ENCODE measurements at places on chromosomes 16 and 17.

GRCh38 chr17:30222721-30223175 lies 12.7 kb downstream of the SLC6A4 start:
- no peak for DNase-seq

DNA sequence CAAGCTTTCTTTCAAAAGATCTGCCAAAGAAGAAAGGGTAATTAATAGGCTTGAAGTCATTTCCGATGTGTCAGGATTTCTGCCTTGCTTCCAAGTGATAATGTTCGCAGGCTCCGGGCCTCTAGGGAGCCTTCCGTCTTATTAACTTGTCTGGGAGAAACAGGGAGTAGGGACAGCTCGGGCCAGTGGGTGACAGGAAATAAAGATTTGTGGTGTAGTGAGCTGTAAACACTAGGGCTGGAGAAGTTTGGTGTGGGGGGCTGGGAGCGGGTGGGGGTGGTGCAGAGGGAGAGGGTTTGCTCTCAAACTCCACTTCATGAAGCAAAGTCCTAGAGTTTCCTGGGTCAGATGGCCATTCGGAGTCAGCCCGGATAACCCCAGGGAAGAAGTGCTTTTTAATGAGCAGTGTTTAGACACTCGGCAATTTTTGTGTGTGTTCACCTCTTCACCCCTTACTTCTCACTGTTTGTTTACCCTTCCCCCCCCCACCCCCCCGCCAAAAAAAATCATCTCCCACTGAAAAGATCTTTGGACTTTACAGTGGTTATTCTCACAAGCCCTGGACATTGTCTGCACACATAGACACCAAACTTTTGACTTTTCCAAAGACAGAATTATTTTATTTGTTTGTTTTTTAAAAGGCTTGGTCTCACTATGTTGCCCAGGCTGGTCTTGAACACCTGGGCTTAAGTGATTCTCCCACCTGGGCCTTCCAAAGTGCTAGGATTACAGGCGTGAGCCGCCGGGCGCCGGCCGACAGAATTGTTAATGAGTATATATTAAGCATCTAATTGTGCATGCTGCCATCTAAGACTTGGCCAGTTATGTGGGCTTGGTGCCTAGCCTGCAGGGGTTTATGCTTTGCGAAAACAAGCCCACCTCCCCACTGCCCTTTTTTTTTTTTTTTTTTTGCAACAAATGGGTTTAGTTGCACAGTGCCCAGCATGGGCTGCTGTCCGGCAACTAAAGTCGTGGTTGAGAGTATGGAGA lies 196.4 kb downstream of the CCDC182 start:
- DNase-seq: no peak

GRCh38 chr16:86625029-86625428 lies 46.7 kb downstream of the FOXL1 start:
- no peak for DNase-seq

DNA sequence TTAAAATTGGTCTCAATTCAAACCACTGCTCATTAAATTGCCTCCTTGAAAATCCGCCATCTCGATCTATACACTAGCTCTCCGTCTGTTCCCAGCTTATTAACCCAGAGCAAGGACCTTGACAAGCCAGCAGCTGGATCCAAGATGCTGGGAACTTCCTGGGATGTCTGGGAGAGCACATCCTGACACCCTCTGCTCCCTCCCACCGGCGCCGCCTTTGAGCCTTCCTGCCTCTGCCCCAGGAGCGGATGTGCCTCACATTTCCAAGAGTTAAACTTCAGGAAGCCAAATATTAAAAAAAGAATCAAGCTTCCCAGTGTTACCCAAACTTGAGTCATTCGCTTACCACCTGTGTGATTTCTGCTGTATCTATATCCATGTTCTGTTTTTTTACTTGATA lies 107.9 kb downstream of the HAPSTR1 start:
- no peak for DNase-seq

All from T-helper 1 cell (primary cell).